ENCODE measurements at places on chromosomes 3 and 15.
A peak's percentile ranks its signal among the peaks of the same experiment; 100 is the strongest.

- no peak for DNase-seq
Observed at GRCh38 chr15:31342781-31343626, 16.4 kb downstream of the KLF13 start.

DNA sequence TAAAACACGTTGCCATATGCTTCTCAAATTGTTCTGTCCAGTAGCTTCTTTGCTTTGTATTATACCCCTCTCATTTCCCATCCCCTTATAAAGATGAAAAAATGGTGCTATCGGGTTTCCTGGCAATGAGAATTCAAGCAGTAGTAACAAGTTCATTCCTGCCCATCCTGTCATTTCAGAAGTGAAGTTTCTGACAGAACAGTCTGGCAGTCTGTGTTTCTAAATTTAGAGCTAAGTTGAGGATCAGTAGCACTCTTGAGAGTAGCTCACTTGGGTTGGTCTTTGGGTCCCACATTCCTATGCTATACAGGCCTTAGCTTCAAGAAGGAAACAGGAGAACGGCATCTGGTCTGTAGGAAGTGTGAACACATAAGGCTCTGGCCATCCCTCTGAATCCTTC lies 134.6 kb downstream of the GHSR start:
- DNase-seq: no peak

DNA sequence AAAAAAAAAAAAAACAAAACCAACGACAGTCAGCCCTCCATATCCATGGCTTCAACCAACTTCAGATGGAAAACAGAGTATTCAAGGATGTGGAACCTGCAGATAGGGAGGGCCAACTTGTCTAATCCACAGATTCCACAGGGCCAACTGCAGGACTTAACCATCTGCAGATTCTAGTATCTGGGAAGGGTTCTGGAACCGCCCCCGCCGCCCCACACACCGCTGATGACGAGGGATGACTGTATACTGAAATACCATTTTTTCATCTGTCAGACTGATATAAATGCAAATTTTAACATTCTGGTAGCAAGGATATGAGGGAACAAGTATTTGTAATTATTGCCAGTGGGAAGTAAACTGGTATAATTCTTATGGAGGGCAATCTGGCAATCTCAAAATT lies 29.5 kb downstream of the ADPGK start:
- DNase-seq: no peak

DNA sequence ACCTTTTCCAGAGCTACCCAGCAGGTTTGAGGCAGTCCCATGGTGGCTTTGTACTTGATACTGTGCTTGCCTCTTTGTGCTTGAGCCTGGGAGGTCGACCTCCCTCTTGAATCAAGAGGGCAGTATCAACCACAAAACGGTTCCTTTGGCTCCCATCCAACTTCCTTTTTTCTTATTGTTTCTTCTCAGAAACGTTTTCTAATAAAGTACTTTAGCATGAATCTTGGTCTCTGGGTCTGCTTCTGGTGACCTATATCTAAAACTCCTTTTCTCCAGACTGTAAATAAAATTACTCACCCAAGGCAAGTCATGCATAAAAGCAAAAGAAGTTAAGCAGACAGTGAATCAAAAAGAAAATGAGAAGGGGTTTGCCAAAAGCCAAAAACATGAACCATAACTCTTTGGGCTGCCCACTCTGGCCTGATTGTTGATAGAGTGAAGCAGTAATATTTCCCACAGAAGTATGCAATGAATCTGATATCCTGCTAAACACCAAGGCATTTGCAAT lies 112.2 kb upstream of the SLC4A7 start:
- no peak for DNase-seq

- no peak for DNase-seq
Observed at GRCh38 chr3:188154809-188155574, 1.0 kb downstream of the LPP start.

- no peak for DNase-seq
Observed at GRCh38 chr15:47974724-47975123, 146.1 kb upstream of the SLC24A5 start.

DNA sequence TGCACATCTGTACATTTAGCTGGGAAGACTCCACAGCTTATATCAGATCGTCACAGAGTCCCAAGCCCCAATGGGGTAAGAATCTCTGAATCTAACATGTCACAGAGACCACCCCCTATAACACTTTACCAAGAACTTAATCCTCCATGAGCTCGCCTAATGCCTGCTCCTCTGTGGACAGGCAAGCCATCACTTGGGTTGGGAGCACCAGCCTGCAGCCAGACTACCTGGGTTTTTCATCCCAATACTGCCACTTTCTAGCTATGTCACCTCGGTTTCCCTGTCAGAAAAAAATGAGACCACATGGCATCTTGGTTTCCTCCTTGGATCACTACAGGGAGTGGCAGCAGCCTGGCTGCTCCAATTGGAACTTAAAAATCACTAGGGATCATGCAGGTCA lies 277.9 kb upstream of the TLE3 start:
- DNase-seq: peak; percentile 27

- peak; percentile 81 for DNase-seq
Observed at GRCh38 chr15:60396958-60397771, 621 bp downstream of the ANXA2 start.

Measured in mesothelial cell of epicardium (in vitro differentiated cells).